KBM-7 (cell line): ENCODE measurements at places on chromosomes 2 and 18.
A peak's percentile ranks its signal among the peaks of the same experiment; 100 is the strongest.

DNA sequence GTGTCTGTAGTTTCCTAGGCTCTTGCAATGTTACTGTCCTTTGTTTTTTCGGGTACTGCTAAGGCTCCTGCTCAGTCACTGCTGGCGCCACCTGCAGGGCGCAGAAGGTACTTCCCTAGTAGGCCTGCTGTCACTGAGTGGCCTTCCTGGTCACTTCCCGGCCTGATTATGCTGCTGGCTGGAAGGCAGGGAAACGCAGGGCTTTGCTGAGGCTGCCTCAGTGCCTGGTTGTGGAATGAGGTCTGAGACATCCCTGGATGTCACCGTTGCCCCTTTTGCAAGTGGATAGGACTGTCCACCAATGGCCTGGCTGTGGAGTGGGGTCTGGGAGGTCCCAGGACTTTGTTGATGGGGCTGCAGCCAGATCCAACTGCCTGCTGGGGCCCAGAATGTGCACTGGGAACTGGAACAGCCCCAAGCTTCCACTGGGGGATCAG lies 13.1 kb downstream of the DAW1 start:
- peak; percentile 61 for DNase-seq

DNA sequence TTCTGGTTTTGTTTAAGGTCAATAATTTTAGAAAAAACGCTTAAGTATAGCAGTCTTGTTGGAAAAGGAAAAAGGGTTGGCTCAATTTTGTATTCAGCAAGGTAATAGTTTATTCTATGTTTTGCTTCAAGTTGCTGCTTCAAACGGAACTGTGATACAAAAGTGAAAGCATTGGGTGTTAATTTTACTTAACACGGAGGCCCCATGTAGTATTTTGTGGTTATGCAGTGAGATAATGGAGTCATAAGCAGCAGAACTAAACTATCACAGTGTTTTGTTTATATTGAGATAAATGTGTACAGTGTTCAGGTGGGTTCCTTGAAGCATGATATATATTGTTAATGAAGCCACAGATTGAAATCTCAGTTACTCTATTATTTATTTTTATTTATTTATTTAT lies 67.0 kb upstream of the LYPD6B start:
- no peak for DNase-seq

DNA sequence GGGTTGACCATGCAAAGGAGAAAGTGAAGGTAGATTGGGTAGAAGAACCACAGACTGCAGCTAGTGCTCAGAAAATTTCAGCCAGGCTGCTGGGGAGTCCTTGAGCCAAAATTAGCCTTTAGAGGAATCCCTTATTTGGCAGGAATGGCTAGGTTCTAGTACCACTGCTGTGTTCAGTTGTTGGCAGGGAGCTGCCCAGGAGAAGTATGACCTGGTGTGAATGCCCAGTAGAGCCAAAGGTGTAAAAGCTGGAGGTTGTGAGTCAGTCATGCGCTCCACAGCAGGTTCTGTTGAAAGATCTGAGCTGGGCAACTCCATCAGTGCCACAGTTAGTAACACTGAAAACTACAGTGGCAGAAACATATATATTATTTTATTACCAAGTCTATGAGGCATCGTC lies 36.4 kb upstream of the TBR1 start:
- DNase-seq: no peak

GRCh38 chr2:6627316-6627715 lies 238.4 kb downstream of the CMPK2 start:
- no peak for DNase-seq

GRCh38 chr18:11752116-11752911 lies 63.2 kb downstream of the GNAL start:
- DNase-seq: no peak

- DNase-seq: no peak
These were observed 83.9 kb downstream of the RPRM start for GRCh38 chr2:153394686-153395085.

DNA sequence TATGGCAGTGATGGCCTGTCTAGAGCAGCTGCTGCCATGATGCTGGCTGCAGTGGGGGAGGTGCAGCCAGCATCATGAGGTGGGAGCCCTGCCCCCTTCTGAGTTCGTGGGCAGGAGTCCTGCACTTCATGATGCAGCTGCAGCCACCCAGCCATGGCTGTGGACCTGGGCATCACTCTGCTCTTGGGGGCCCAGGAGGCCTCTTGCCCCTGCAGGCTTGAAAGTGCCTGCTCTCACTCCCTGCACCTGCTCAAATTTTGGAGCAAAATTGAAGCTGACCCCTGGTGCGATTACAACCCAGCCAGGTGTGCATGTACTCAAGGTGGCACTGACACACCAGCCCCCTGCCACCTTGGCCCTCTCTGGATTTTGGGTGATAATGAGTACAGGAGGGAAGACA lies 712.9 kb downstream of the NUP35 start:
- DNase-seq: no peak

GRCh38 chr2:186771395-186771794 lies 77.5 kb downstream of the FAM171B start:
- no peak for DNase-seq

DNA sequence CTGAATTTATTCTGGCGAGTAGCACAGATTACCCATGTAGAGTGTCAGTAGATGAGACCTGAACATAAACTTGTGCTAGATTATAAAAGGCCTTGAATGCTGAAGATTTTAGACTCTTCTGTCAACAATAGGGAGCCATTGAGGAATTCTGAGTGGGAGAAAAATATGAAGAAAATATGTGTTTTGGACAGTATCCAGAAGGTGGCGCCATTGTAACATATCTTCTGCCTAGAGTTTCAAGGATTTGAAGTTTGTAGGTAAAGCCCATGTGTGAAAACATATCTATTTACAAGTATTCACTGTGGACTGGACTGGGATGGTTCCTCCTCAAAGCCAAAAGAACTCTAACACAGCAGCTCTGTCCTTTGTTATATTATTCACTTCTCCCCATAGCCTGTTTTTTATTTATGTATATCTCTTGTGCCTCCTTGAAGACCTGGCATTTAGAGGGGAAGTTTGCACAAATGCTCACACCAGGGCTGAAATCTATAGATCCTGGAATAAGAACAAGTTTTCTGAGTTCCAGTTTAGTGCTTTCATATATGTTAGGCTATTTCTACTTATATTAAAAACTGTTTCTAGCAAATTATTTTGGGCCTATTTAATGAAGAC lies 124.9 kb downstream of the RDH14 start:
- DNase-seq: peak; percentile 74

DNA sequence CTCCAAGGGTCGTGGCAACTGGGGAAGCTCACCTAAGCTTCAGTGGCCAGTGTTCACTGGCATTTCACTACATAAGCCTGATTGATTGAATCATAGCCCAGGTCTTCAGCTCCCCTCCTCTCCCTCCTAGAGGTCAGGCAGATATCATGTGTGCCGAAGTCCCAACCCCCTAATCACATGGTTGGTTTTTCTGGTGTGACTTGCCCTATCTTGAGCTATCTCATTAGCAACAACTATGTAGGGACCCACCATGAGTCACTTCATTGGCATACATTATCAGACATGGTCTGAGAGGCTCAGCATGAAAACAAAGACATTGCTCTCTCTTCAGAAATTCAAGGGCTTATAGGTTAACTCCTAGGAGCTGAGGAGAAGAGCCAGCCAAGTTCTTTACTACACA lies 76.8 kb downstream of the LYPD1 start:
- no peak for DNase-seq

DNA sequence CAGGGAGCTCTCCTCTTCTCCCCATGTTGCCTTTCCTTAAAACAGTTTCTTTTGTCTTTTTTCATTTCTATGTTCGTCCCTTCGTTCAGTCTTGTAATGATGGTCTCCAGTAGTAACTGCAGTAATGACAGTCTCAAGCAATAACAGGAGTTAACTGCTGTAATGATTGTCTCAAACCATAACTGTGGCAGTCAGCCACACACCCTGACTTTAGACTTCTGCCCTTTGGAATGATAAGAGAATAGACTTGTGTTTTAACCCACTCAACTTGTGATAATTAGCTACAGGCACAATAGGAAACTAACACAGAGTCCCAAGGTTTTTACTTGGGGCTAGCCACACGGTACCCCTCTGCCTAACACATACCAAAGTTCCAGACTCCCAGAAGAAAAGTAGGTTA lies 12.1 kb downstream of the TMEM131 start:
- no peak for DNase-seq

- peak; percentile 88 for DNase-seq
These were observed 187.2 kb downstream of the BCL11A start for GRCh38 chr2:60366135-60366712.

- no peak for DNase-seq
These were observed 45.6 kb upstream of the ZC3H15 start for GRCh38 chr2:186440506-186440905.

DNA sequence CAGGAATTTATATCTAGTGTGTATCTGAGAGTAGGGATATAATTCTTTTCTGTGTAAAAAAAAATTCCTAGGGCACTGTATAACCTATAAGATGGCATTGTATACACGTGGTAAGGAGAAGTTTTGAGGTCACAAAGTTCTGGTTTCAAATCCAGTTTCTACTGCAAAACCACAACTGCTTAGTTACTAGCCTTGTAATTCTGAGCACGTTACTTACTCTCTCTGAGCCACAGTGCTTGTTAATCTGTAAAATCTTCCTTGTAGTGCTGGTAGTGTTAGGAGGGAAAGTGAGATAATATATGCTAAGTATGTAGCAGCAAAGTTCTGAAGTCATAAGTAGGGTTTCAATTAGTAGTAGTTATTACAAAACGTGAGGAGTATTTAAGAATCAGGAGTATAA lies 175.4 kb downstream of the SATB2 start:
- no peak for DNase-seq

- peak; percentile 60 for DNase-seq
These were observed 10.4 kb downstream of the MEIS1 start for GRCh38 chr2:66445076-66445924.

- DNase-seq: no peak
These were observed 37.4 kb downstream of the ARL4C start for GRCh38 chr2:234459401-234460009.

DNA sequence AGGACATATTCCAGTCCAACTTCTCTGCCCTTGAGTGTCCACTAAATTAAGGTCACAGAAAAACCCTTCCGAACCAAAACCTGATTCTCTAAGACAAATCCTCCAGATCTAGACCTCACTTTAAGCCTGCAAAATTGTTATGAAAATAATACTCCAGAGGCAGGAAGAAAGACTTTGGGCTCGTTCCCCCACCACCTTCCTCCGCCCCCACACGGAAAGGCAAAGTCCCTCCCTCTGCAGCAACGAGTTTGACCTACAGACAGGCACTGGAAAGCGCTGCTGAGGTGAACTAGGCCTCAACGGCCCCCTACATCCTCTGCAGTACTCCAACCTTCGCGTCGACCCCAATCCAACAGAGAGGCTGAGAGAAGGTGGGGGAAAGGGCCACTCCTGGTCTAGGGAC lies 808 bp downstream of the ATP5MC3 start:
- peak; percentile 75 for DNase-seq

- no peak for DNase-seq
These were observed 42.3 kb upstream of the CTDP1 start for GRCh38 chr18:79637181-79637920.

GRCh38 chr18:9431296-9431695 lies 44.0 kb upstream of the RALBP1 start:
- no peak for DNase-seq

- no peak for DNase-seq
These were observed 154.0 kb downstream of the SATB2 start for GRCh38 chr2:199303728-199304177.

DNA sequence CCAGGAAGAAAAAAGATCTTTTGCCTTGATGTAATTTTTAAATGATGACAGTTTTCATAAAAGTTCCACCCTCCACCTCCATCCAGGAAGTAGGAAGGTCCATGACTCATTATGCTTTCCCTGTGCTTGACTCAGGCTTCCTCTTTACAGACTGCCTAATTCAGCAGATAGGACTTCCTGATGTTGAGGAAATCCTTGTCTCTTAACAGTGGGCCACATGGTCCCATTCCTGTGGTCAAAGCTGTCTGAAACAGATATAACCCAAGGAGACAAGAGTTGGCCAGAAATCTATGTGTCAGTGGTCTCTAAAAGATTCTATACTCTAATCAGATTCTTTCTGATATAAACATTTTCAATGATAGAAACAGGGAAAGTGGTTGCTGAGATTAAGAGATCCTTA lies 119.1 kb downstream of the BAZ2B start:
- DNase-seq: peak; percentile 80

DNA sequence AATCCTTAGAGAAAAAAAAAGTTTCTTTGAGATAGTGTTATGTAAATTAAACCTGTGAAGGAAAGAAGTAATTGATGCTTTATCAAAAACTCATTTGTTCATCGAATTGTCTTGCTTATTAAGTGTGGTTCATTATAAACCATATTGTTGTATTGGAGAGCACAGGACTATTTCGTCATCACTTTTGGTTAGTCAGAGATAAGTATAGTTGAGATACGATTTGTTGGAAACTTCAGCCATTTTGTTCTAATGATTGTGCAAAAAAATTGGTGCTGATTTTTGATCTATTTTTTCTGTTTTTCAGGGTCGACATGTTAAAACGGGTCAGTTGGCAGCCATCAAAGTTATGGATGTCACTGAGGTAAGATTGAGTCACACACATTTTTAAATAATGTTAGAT lies 92.9 kb downstream of the MAP4K4 start:
- DNase-seq: no peak

DNA sequence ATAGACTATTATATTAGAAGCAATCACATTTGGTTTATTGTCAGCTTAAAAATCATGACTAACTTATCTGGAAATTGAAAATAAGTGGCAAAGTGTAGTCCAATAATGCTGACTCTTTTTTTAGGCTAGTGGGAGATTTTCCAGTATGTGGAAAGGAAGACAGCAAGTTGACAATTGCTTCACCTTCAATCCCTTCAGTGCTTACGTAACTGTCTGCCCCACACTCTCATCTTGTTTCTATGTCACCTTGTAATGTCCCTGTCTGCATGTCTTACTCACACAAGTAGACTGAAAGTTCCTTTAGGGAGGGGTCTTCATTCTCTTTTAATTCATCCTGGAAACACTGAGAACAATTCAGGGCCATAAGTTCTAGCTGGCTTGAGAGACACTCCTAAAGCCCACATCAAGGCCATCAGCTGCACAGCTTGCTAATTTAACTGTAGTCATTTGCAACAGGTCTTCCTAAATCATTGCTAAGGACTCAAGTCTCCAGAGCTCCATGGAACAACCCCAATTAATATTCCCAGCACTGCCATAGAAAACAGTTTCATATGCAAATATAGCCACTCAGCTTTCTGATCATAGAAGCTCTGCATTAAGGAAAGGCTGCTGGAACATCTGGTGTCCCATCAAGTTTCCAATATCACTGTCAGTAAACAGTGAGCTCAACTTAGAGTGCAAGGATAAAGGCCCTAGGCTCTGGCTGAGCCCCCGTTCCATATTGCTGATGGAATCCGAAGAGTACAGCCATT lies 230.5 kb downstream of the ETAA1 start:
- DNase-seq: no peak

DNA sequence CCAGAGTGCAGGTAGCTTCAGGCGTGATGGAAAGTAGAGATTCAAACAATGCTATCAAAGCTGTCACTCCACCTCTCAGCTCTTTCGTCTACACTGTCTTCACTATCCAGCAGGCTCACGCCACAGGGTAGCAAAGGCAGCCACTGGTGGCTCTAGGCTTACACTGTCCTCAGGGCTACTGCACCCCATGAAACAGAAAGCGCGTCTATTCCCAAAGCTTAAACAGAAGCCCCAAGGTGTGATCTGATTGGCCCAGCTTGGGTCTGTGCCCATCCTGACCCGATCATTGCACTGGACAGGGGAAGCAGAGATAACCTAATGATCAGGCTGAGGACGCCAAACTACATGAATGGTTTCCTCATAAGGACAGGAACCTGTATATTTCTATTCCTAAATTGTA lies 100.1 kb downstream of the PDCL3 start:
- no peak for DNase-seq
